Stimulated activated CD4-positive, alpha-beta T cell treated with anti-CD3 and anti-CD28 coated beads, Interleukin-2, amount 100 ng/mL, for 24 hours (primary cell): ENCODE measurements at places on chromosomes 12 and 14.

DNA sequence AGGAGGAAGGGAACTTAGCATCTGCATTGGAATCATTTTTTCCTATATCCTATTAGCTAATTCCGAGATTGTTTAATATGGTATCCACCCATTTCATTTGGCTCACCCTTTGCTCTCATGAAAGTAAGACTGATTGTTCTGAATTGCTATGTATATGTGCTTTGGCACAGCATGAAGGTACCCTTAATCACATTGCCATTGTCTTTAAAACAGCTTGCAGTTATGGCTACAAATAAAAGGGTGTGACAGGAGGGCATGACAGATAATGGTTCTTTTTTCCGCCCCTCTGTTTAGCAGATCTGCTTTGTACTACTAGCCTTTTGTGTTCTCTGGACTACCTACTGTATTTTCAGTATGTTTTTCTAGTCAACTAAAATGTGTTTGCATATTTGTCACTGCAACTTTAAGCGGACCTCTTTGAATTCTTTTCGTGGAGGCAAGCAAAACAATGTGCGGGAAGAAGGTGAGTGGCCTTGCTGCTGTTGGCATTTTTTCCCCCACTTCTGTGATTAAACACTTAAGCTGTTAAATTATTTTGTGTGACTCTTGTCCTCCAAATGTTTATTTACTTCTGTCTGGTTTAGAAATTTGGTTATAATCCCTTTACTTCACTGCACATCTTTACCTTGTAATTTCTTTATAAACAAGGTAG is 35.8 kb downstream of the FBXO34 start:
- DNase-seq, result no peak

DNA sequence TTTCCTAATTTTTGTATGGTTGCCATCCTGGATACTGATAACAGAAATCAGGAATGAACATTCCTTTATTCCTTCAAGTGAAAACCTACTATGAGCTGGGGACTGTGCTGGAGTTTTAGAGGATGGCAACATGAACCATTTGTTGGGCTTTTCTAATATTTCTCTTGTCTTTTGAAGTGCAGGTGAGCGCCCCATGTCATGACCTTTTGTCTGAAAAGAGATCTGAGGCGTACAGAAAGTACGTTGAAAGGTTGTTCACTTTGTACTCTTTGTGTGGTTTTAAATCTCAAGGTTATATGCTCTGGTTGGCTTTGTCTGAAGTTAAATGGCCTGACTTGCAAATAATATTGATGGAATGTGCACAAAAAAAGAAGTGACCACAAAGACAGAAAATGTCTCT is 79.0 kb downstream of the GAS2L3 start:
- DNase-seq, result no peak

DNA sequence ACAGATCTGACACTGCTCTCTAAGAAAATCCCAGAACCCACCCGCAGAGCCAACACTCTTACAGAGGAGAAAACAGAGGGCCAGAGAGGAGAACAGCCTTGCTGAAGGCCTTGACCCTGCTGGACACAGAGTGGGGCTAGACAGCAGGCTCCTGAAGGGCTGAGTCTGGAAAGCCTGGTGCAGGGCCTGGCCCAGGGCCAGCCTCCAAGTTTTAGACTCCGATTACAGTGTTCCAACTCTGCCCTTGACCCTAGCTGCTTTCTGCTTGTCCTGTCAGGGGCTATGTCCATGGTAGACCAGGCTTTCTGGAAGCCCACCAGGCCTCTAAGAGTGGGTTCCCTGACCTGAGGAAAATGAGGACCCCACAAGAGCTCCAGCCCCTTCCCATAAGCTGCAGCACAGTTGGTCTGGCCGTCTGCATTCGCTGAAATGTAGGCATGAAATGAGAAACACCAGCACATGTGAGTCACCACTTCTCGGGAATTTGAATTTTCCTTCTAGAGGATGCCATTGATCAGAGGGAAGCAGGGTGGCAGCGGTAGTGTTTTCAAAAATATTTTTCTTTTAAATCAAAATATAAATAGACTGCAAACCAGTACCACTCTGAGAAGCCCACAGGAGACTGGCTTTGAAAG is 154.4 kb downstream of the CALM1 start:
- no peak for DNase-seq

GRCh38 chr12:20350495-20350894 is 17.8 kb upstream of the PDE3A start:
- DNase-seq, result no peak

DNA sequence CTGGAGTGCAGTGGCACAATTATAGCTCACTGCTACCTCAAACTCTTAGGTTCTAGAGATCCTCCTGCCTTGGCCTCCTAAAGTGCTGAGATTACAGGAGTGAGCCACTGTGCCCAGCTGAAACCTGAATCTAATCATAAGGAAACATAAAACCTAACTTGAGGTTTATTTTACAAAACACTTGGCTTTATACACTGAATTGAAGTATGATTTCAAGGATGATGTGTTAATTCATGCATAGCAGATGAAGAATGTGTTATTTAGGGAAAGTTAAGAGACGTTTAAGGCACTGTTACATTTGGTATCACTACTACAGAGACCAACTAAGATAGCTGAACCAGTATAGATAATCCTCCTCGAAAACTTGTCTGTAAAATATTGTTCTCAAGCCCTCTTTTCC is 6.4 kb downstream of the DICER1 start:
- no peak for DNase-seq

DNA sequence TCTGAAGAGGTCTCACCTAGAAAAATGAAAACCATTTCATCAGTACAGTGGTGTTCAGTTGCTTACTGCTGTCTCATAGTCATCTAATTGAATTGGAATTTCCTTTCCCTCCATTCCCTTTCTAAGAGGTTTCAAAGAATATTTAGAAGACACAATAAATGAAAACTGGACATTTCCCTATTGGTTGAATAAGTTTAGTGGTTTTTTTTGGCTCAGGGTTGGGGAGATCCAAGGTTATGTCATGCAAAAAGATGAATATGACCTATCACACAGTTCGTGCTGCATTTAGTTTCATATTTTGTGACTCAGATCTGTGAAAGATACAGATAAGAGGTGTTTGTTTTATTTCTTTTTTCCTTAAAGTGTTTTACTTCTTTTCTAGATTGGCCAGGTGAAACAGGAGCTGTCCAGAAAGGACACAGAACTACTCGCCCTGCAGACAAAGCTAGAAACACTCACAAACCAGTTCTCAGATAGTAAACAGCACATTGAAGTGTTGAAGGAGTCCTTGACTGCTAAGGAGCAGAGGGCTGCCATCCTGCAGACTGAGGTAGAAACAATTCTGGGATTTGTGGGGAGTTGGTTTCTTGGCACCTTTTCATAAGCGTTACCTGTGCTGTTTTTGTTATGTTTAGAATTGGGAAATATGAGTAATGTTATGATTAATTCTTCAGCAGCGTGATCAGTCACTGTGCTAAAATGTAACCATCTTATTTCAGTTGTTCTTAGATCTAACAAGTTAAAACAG is 124.6 kb downstream of the ERC1 start:
- no peak for DNase-seq

DNA sequence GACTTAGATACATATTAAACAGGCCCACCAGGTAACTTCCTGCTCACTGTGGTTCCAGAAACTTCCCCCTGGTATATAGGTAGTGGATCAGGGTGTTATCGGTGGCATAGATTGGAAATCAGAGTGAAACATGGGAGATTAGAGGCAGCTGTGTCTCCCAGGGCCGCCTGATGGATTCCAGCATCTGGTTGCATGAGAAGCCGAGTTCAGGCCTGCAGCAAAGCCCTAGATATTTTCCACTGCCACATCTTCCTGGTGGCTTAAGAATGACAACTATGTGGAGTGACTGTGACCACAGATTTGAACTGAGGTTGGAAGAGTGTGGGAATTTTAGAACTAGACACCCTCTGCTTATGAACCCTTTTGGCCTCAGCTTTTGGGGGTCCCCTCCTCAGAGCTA is 184.8 kb upstream of the NTF3 start:
- no peak for DNase-seq

GRCh38 chr12:31016057-31016456 is 57.6 kb upstream of the DDX11 start:
- DNase-seq, result no peak

GRCh38 chr12:119826661-119827445 is 50.3 kb downstream of the CIT start:
- no peak for DNase-seq
